ENCODE measurements at places on chromosomes 6 and 20.
A peak's percentile ranks its signal among the peaks of the same experiment; 100 is the strongest.

GRCh38 chr20:25296094-25297093, 48.5 kb downstream of the PYGB start:
- DNase-seq, result no peak

GRCh38 chr6:35059596-35060345, 81.4 kb downstream of the TCP11 start:
- DNase-seq, result no peak

DNA sequence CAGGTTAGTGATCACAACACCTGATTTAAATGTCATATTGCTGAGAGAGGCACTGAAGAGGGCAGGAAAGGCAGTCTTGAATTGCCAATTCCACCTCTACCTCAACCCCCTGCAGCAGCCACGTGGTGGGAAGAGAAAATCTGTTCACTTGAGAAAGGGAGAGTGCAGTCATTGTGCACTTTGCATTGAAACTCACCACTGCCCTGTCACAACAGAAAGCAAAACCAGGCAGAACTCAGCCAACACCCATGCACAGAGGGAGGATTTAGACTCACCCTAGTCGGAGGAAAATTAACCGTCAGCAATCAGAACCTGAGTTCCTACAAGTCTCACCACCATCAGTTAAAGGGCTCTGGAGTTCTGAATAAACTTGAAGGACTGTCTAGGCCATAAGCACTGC, 1040.2 kb downstream of the HACE1 start:
- DNase-seq, result no peak

DNA sequence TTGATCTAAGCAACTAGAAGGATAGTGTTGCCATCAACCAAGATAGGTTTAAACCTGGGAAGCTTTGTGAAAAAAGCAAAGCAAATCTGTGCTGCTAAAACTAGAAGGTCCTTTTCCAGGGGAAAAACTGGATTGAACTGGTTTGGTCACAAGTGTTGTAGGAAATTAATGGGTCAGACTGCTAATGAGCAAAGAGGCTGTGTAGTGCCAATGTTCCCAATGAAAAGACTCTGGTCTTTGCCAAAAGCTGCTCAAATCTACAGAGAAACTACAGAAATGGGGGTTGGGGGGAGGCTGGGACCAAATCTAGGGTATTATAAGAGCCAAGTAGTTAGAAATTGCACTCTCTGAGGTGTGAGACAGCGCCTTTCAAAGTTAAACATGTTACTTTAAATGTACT, 85.0 kb downstream of the PLCG1 start:
- no peak for DNase-seq

GRCh38 chr6:140202964-140203515, 828.6 kb upstream of the CITED2 start:
- no peak for DNase-seq

GRCh38 chr20:37627060-37627766, 66.6 kb upstream of the CTNNBL1 start:
- peak; percentile 15 for DNase-seq

GRCh38 chr6:79646006-79646405, 14.9 kb downstream of the SH3BGRL2 start:
- DNase-seq, result peak; percentile 21

DNA sequence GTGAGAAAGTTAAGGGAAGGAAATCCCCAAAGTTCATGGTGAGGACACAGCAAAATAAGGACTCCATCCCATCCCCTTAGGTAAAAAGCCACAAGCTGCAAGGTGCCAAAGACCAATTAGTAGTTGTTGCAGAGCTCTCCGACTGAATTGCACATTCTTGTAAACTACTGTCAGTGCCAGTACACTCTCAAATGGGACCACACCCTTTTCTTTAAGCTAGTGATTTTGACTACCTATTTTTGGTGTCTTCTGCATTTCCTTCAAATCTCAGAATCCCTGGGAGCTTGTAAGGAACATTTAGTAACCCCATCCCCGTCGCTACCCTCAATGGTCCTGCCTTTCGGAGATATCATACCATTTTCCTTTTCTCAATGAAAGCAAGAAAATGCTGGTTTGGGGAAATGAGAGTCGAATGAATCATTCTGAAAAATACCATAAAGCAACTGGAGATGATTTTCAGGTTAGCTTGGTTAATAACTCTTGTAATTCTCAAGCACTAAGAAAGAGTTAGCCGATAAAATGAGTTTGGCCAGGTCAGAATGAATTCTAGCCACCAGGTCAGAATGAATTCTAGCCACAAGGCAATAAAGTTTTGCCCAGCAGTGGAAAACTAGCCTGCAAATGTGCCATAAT, 5.2 kb upstream of the HMGN3 start:
- no peak for DNase-seq

DNA sequence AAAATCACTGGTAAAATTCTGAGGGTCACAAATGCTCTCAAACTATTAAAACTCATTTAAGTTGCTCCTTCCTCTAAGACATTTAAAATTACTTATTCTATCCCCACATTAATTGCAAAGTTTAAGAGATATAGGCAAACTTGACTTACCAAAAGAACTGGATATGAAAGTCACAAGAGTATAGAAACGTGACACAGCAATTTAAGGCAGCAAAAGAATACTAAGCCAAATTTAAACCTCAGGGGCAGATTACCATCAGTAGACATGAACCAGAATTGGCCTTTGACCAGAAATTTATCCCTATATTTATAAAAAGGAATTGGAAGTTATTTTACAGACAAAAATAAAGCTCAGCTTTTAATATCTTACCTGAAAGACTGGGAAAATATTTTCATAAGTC, 56.0 kb downstream of the MAP3K7 start:
- DNase-seq, result no peak

GRCh38 chr6:29516108-29516507, 28.4 kb upstream of the MAS1L start:
- no peak for DNase-seq

DNA sequence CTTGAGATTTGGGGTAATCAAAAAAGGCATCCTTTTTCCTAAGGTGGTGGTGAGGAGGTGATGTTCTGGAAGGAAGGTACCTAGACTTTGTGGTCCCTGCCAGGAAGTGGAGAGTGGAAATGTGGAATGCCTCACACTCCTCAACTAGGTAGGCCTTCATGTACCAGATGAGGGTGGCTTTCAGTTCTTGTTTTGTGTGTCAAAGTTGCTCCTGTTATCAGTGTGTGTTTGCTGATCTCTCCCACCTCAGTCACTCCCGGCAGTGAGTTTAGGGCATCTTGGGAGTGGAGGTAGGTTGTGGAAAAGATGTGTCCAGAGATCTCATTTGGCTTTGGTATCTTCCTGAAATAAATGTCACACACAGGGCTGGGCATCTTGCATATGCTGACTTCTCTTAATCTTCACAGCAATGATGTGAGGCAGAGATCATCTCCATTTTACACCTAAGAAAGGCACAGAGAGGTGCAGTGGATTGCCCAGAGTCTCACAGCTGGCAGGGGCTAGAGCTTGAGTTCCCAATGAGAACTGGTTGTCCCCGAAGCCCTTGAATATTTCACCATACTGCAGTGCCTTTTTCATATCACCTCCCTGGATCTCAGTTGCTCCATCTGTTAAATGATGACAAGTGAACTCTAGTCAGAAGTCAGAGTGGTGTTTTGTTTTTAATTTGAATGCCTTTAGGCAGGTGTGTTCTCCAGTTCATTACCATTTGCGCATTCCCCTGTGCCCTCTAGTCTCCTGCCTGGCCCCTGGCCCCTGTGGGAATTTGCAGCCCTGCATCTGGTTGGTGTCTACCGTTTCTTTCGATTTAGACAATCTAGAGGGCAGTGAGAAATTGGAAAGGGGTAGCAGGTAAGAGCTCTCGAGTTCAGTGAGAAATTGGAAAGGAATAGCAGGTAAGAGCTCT, 2.9 kb downstream of the PKIG start:
- DNase-seq, result no peak

DNA sequence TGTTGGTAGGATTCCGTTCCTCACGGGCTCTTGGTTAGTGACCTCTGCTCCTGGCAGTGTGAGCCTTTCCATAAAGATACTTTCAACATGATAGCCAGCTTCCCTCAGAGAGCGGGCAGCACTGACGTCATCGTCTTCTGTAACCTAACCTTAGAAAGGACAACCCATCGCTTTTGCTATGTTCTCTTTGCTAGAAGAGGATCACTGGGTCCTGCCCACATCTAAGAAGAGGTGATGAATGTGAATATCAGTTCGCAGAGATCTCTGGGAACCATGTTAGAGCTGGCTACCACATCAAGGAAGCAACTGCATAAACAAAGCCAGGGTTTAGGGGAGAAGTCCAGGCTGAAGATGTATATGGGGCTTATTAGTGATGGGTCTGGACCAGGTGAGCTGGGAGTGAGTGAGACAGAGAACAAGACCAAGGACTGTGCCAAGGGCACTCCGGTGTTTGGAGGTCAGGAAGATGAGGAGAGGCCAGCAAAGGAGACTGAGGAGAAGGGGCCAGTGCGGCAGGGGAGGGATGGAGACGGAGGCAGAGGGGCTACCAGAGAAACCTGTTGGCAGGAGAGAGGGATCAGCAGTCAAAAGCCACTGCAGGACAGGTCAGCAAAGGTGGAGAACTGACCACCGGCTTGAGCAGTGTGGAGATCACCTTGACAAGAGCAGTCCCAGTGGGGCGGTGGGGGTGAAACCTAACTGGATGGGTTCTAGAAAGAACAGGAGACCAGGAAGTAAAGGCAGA, 39.7 kb downstream of the PIM1 start:
- DNase-seq, result peak; percentile 18

DNA sequence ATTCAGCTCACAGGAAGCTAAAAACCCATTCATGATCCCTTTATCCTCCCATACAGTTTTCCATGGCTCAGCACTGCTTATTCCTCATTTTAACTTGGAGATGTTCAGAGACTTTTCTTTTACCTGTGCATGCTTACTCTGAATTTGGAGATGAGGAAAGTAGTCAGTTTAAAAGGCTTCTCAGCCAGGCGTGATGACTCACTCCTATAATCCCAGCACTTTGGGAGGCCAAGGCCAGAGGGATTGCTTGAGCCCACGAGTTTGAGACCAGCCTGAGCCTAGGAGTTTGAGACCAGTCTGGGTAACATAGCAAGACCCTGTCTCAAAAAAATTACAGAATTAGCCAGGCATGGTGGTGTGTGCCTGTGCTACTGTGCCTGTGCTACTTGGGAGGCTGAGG, 30.3 kb upstream of the TMEM217 start:
- no peak for DNase-seq

- no peak for DNase-seq
These were observed 52.7 kb downstream of the UNC5CL start for GRCh38 chr6:40986364-40986763.

- DNase-seq, result no peak
These were observed 89.2 kb downstream of the ARID1B start for GRCh38 chr6:156866220-156867015.

GRCh38 chr6:56953597-56954402, 1.1 kb upstream of the BEND6 start:
- DNase-seq, result no peak

DNA sequence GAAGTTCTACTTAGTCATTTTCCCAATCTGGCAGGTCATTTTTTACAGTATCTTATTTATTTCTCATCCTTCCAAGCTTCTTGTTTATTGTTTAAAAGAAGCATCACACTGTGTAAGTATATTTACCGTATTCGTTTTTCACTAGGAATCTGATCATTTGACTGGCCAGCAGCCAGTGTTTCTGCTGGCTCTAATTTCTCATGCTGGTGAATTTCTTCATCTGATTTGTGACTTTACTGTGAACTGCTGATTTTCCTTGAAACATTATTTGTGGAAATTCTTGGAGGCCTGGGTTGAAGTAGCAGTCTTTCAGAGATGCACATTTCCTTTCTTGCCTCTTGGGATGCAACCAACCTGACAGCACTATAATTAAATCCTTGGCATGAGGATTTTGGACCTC, 65.9 kb downstream of the PREP start:
- DNase-seq, result no peak

GRCh38 chr6:142605922-142606485, 304.2 kb downstream of the ADGRG6 start:
- no peak for DNase-seq

DNA sequence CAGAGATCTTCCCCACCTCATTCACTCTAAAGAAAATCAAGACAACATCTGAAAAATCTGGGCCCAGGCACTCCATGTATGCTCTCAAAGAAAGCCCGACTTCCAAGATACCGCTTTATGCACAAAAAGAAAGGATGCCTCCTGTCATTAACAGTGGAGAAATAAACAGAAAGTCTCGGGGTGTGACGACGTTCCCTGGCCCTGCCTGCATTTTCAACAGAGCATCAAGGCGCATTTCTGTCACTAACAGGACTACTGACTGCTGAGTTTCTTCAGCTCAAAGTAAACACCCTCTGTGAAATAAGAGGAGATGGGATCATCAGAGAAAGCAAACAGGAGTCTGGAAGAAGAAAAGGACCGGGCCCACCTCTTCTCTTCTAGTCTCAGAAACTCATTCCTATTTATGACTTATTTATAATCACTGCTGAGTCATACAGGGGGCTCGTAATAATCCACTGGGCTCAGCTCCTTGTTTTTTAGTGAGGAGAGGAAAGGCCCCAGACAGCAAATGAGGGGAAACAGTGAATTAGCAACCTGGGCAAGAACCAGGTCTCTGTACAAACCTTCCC, 99.7 kb downstream of the ZMYND8 start:
- no peak for DNase-seq

DNA sequence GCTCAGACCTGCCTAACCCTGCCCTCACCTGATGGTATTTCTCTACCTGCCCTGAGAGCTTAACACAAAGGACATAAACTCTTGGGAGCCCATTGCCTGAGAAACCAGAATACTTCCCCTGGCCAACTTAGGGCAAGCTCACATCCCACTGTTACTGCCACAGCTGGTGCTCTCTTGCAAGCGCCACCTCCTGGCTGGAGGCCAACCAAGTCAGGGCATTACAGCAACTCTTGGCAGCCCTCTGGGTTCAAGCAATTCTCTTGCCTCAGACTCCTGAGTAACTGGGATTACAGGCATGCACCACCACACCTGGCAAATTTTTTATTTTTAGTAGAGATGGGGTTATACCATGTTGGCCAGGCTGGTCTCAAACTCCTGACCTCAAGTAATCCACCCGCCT, 70.1 kb downstream of the HECA start:
- no peak for DNase-seq

DNA sequence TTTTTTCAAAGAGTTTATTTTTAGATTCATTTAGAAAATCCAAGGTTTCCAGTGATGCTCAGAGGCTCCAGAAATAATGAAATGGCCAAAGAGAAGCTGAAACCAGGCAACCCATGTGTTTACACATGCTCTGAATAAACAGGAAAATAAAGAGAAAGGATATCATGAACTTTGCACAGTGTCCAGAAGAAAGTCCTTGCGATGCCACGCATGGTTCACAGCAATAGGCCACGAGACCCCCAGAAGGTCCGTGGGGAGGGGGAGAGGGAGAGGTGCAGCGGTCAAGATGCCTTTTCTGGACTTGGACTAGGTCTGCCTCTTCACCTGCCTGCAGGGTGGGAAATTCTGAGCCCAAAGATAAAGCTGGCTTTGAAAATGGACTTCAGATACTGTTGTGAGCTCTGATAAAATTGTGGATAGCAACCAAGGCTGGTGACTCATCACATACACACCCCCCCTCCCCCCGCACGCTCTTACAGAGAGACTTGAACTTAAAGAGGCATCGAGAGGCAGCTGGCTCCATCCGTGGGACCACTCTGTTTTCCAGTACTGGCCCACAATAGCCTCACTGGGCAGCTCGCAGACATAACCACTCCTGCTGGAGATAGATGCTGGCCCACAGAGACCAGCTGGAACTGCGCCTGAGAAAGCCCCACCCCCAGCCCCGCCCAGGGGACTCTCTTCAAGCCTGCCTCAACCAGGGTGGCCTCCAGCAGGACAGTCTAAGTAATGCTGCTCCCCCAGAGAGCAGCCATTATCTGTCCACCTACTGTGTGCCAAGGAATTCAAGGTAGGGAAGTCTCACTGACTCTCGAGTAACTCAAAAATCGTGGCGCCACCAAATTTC, 21.2 kb upstream of the NFATC2 start:
- no peak for DNase-seq

- no peak for DNase-seq
These were observed 9.8 kb upstream of the POM121L2 start for GRCh38 chr6:27321901-27322300.
